ENCODE measurements at places on chromosomes 7 and 10. TPM values are rescaled to one million over a fixed set of nuclear protein-coding genes. Genes with fewer than 3 reads are reported as not detected.

DNA sequence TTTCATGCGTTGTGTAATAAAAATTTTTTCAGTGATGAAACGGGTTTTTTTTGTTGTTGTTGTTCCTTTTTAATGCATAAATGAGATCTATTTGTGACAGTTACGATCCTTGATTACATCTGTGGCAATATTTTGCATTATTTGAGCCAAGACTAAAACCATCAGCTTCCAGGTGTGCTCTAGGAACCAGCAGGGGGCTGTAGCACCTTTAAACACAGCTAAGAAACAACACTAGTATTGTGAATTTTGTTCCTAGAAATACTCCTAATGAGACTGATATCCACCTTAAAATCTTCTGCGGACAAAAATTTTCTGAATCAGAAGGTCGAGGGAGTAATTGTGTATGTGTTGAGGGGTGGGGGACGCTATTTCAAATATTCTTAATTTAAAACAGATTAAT is 52.6 kb downstream of the FGFBP3 start:
- DNase-seq: no peak

- DNase-seq: no peak
These were observed 37.1 kb downstream of the XPNPEP1 start for GRCh38 chr10:109886037-109886780.

DNA sequence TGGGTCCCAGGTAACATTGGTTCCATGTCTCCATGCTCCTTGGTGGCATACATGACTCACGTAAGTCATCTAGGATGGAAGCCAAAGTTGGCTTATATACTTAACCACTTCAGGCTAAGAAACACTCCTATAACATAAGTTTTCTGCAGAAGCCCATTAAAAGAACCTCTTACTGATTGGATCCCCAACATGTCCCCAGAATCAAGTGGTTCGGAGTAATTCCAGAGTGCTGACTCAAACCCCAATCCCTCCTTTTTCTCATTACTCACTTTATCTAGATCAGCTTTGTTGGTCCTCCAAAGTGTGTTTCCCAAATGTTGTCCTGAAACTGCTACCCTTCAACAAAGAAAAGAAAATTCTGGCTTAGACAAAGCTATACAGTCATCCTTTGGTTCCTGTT is 10.1 kb upstream of the ATOH7 start:
- no peak for DNase-seq

The SPDYE2 gene
- total RNA-seq: not detected

The OR2A5 gene
- not detected for total RNA-seq

DNA sequence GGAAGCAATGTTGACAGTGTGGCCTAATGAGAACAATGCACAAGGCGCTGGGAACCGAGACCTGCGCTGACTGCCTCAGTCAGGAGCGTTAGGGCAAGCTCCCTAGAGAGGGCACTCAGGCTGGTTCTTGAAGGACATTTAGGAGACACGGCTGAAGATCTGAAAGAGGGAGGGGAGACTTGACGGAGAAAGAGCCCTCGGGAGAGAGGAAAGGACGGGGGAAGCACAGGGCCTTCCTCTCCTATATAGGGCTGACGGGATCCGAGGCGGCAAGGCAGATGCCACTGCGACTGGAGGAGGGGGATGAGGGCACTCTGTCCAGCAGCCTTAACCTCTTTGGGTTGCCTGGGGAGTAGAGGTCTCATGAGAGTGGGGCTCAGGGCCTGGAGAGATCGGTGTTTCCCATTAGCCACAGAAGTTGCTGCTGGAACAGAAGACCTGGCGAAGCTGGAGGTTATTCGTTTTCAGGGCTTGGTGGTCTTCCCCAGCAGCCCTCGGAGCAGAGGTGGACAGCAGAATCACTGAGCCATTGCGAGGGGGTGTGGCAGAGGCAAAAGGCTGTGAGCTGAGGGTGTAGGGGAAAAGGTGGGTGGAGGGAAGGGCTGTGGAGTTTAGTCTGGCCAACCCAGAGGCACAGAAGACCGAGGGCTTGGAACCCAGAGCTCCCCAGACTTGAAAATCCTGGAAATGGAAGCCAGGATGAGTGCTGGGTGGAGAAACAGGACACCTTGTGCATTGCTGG is 36.0 kb downstream of the CLEC2L start:
- DNase-seq: no peak

DNA sequence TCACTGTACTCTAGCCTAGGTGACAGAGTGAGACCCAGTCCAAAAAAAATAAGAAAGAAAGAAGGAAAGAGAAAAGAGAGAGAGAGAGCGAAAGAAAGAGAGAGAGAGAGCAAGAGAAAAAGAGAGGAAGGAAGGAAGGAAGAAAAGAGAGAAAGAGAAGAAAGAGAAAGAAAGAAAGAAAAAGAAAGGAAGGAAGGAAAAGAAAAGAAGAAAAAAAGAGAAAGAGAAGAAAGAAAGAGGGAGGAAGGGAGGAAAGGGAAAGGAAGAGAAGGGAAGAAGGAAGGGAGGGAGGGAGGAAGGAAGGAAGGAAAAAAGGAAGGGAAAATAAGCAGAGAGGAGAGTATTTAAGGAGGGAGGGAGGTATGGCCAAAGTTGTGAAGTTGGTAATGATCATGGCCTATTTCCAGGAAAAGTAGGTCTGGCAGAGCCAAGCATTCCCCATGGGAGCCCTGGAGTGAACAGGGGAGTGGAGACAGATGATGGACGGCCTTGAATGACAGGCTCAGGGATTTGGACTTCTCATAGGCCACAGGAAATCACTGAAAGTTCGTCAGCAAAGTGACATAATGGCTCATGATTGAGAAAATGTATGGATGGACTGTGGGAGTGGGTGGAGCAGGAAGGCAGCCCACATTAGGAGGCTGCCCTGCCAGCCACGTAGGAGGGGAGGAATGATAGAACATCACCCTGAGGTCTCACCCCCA is 44.8 kb upstream of the CUX1 start:
- no peak for DNase-seq

The GNGT1 gene
- not detected for total RNA-seq

The CXCL12 gene
- total RNA-seq: 117 TPM

The FKBP6 gene
- total RNA-seq: not detected

The GSTO2 gene
- 1.0 TPM for total RNA-seq

The ZNF239 gene
- total RNA-seq: 2.0 TPM

The AGR3 gene
- total RNA-seq: not detected

The ZFYVE27 gene
- 10.6 TPM for total RNA-seq

GRCh38 chr10:80487791-80488538 is 33.9 kb downstream of the TSPAN14 start:
- peak; percentile 74 for DNase-seq

GRCh38 chr7:88046839-88047573 is 113.0 kb downstream of the ADAM22 start:
- DNase-seq: no peak

GRCh38 chr10:49752584-49752983 is 9.5 kb downstream of the OGDHL start:
- DNase-seq: no peak

DNA sequence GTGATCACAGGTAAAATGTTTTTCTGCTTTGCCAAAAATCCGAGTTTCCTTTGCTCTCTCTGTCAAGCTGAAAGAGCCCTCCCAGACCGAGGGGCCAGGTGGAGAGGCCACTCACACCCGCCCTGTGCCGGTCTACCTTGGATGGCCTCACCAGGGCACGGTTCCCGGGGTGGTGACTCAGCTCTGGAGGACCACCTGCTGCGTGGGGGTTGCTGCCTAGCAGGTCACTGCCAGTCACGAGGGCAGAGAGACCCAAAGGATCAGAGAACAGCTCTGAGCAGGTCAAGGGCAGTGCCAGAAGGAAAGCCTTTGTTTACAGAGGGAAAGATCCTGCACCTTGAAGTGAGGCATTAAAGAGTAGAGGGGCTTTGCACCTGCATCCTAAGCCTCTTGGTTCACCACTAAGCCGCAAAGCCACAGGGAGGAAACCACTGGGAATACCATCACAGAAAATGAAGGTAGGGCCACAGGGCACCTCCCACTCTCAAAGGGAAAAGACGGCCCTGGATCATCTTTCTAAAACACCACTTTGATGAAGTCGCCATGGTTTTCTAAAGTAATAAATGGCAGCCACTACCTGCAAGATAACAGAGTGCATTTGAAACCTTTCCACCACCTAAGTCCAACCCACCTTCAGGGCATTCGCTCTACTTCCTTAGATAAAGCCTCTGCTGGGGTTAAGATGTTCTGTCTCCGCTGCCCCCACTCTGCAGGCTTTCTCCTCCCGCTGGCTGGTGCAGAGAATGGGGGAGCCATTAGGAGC is 160.3 kb upstream of the KLF14 start:
- DNase-seq: peak; percentile 77

- no peak for DNase-seq
These were observed 125.1 kb downstream of the TRRAP start for GRCh38 chr7:99003419-99003818.

GRCh38 chr10:69578508-69578991 is 5.3 kb upstream of the NEUROG3 start:
- no peak for DNase-seq

GRCh38 chr7:125573126-125573525 is 643.5 kb upstream of the POT1 start:
- DNase-seq: no peak

DNA sequence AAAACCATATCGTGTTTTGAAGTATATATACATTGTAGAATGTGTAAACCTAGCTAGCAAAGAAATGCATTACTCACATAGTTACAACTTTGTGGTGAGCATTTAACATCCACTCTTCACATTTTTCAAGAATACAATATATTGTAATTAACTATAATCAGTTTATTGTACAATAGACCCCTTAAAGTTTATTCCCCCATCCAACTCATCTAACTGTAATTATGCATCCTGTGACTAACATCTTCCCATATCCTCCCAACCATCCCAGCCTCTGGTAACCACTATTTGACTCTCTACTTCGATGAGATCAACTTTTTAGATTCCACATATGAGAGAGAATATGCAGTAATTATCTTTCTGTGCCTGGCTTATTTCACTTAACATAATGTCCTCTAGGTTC is 526.4 kb downstream of the KIF20B start:
- DNase-seq: no peak

DNA sequence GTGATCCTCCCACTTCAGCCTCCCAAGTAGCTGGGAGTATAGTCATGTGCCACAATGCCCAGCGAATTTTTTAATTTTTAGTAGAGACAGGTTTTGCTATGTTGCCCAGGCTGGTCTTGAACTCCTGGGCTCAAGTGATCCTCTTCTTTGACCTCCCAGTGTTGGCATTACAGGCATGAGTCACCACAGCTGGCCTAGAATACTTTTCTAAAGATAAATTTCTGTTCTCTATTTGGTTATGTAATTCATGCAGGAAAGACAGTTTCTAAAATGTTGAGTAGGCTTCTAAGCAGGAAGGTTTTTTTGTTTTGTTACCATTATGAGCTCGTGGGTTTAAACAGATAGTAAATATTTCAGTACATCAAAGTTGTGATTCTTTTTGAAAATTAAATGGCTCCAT is 5.0 kb downstream of the RBAK start:
- no peak for DNase-seq

DNA sequence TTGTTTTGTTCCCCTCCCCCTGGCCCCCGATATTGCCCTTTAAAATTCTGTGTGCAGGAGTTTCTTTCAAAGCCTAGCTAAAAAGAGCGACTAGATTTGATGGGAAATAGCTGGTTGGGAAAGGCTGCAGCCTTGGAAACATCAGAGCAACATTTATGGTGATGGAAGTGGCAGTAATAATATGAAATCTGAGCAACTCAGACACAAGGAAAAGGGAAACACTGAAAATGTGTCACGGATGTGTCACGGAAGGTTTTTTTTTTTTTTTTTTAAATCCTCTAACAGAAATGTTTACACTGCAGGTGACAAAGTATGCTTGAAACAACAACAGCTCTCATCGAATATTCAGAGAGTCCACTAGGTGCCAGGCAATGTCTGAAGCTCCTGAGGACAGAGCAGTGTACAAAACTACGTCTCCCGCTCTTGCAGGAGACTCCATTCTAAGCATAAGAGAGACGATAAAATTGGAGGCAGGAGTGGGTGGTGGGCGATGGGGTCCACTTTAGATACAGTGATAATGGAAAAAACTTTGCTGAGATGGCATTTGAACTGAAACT is 143.0 kb downstream of the RSU1 start:
- DNase-seq: no peak

DNA sequence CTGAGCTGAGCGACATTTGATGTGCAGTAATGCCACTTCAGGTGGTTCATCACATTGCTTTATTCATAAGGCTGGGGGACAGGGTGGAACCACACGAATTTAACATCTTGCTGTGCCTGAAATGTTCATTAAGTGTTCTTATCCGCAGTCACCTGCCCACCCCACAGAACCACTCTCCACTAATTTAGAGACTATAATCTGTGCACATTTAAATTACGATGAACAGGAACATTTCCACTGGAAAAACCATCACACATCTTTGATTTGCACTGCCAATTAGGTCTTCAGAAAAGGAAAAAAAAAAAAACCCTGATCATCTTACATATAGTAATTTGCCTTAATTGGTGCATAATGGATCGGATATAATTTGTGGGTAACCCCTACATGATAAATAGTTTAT is 2.3 kb downstream of the CDCA7L start:
- no peak for DNase-seq

The RBM17 gene
- total RNA-seq: 64.3 TPM

DNA sequence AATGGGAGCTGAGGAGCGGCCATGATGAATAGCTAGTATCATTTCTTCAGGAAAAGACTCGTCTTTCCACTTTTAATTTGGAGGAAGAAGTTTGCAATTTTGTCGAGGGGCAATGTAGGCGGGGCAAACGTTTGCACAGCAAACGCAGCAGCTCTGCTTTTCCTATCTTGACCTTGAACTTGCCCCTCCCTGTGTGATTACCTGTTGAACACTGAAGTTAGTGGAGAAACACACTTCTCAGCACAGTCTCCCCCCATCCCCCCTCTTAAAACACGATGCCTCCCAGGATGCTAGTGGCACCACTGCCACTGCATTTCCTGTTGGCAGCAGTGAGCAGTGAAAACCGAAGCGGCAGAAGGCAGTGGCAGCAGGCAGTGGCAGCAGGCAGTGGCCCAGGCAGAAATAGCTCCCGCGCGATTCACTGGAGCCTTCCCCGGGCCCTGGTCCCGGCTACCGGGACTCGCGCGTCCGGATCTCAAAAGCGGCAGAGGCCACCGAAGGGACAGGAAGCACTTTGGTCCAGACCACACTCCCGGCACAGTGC is at the start of gene EPDR1:
TSS of gene EPDR1 (plus strand) at position 336 of the 544 bp plus-strand sequence. CDS start 300 bp downstream, outside the sequence.
- DNase-seq: peak; percentile 72

The GTF2IRD1 gene
- total RNA-seq: 21.7 TPM

The TUBAL3 gene
- total RNA-seq: 0.11 TPM

DNA sequence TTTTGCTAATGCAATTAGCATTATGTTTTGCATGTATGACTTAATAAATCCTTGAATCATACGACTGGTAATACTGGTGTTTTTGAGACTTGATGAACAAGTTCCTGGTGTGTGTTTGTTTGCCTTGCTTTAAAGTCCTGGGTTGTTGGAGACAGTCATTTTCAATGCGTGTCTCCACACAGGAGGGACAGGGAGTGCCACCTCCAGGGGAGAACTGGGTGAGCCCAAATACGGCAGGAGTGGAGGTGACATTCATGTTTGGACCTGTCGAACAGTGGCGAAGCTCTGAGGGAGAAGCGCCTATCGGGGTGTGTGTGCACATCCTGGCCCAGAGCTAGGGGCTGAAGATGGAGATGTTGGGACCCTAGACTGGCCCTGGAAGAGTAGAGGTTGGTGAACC is 43.8 kb downstream of the DAGLB start:
- DNase-seq: no peak

GRCh38 chr7:28840592-28840995 is 117.5 kb downstream of the TRIL start:
- DNase-seq: no peak
